ENCODE measurements at places on chromosomes 12 and 14.

GRCh38 chr12:96050139-96050538 is 14.8 kb upstream of the LTA4H start:
- no peak for DNase-seq

- DNase-seq: no peak
Measured at GRCh38 chr12:14225064-14225463, 140.4 kb upstream of the ATF7IP start.

GRCh38 chr14:91152499-91152898 is 38.6 kb downstream of the DGLUCY start:
- no peak for DNase-seq

GRCh38 chr14:94365624-94366023 is 22.8 kb downstream of the SERPINA1 start:
- DNase-seq: no peak

GRCh38 chr12:13373803-13374202 is 177.3 kb downstream of the EMP1 start:
- no peak for DNase-seq

DNA sequence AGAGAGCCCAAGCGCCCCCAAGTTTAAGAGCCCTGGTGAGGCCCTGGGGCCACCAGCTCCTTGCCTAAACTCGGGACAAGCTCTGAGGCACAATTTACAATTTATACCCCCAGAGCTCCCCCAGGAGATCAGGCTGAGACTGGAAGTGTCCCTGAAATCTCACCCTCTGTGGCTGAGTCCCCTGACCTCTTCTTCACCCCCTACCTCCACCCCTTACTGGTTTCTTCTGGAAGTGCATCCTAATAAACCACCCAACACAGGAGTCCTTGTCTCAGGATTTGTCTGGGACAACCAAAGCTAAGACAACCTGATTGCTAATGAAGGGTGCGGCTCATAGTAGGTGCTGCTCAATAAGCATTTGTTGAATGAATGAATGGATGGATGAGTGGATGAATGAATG is 206.4 kb downstream of the BCL11B start:
- no peak for DNase-seq

GRCh38 chr12:88416786-88417185 is 163.5 kb downstream of the KITLG start:
- no peak for DNase-seq

DNA sequence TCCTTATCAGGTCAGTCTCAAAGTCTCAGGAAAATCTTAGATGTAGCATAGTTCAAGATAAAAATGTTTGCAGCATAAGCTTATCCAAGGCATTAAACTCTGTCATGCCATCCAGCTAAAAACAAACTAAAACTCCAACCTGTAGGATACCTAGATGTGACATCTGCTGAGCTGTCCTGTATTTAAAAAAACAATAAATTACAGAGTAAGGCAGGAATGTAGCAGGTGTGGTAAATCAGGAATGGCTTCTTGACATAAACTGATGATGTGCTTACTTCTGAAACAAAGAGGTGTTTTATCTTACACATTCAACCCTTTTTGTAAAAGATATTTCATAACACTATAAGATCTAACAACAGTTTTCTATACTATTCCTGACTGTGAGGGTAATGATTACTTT is 30.6 kb upstream of the DLGAP5 start:
- DNase-seq: no peak

- no peak for DNase-seq
Measured at GRCh38 chr12:106583242-106584103, 669 bp downstream of the RFX4 start.

DNA sequence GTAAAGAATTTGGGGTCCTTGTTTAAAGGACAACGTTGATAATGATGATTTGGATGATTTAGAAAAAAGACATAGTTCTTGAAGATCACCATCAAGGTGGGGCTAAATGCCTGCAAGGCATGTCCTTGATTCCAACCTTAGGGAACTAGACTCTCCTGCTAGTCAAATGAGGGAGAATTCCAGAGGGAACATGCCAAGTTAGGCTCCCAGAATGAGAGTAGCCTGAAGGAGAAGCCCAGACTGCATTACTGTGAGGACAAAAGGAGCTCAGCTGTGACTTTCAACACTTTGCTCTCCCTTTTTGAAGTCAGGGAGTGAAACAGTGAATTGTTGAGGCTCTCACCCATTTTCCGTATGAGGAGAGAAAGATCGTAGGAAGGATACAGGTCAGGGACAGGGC is 95.2 kb upstream of the TBX3 start:
- no peak for DNase-seq

DNA sequence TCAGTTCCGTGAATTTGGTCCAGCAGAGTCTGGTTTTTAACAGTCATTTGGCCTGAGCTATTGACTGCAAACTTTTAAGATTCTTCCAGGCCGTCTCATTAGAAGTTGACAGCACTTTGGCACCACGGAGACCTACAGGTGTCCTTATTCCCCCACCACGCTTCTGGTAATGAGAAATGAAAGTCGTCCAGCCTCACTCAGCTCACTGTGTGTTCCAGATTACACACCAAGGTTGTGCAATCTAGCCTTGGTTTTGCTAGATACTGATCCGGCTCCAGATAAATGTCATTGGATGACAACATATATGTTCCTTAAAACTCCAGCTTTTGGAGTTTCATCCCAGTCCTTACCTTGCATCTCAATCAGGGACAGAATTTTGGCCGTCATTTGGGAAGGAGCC is 210.4 kb downstream of the CHST11 start:
- no peak for DNase-seq

GRCh38 chr14:23137192-23137812 is 18.2 kb upstream of the CEBPE start:
- DNase-seq: no peak

- DNase-seq: no peak
Measured at GRCh38 chr12:25438638-25439037, 114.4 kb downstream of the LMNTD1 start.

- DNase-seq: no peak
Measured at GRCh38 chr12:92075425-92075914, 70.2 kb downstream of the BTG1 start.

DNA sequence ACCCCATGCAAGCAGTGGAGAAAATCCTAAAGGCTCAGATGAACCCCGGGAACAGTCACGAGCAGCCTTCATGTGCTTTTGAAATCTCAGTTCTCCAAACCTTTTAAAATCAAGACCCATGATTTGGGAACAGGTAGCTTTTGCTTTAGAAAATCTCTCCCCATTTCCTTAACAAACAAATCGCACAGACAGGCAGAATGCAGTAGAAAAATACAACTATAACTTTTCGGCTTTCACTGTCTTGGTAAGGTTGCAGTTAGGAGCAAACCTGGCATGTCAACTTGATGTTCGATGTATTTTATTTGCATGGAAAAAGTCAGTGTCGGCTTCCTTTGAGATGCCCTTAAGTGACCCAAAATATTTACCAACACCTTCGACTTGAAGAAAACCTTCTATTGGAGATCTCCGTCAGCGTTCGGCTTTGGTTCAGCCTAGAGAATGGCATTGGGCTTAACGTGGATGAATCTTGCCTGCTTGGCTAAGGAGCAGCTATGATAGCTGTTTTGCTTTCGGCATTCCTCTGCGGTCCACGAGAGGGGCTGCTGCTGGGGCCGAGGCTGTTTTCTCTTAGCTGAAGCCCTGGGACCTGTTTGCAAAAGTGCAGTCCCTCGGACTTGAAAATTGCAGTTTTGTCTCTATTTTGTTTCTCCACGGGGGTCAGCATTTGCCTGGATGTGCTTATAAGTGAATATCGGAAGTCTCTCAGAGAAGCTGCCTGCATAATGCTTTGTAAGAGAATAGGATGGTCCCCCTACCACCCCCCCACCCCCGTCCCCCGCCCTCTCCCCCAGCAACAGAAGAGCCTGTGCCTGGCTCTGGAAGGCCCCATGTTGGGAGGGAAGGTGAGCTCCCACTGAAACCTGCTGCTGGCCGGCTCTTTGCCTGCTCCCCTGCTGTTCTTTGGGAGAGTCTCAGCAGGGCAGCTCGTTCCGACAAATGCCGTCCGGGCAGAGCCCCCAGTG is 122.8 kb downstream of the AACS start:
- no peak for DNase-seq

- DNase-seq: no peak
Measured at GRCh38 chr14:90060965-90061684, 669 bp upstream of the KCNK13 start.

DNA sequence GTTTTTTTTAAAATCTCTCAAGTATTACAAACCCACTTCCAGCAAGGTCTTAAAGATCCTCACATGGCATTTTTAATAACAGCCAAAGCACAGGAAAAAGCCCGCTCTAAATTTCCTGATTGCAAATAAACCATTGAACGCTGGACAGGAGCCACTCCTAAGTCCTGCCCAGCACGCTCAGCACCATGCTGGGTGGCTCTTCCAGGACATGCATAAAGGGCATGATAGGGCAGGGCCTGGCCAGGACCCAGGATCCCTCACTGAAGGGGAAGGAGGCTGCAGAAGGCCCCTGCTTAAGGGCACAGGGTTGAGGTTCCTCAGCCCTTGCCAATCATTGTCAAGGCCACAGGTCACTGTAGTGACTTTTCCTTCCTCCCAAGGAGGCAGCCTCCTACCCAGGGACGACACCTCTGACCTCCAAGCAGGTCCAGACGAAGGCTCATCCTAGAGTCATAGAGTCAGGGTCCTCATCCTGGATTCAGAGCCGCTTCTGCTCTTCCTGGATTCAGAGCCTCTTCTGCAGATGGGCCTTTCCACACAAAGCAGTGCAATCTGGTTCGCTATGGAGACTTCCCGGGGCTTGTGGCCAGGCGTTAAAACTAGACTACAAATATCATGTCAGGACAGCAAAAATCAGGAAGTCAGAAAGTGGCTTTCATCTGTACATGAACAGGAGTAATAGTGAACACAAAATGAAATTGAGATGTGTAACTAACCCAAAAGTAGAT is 123.8 kb downstream of the GCH1 start:
- no peak for DNase-seq

DNA sequence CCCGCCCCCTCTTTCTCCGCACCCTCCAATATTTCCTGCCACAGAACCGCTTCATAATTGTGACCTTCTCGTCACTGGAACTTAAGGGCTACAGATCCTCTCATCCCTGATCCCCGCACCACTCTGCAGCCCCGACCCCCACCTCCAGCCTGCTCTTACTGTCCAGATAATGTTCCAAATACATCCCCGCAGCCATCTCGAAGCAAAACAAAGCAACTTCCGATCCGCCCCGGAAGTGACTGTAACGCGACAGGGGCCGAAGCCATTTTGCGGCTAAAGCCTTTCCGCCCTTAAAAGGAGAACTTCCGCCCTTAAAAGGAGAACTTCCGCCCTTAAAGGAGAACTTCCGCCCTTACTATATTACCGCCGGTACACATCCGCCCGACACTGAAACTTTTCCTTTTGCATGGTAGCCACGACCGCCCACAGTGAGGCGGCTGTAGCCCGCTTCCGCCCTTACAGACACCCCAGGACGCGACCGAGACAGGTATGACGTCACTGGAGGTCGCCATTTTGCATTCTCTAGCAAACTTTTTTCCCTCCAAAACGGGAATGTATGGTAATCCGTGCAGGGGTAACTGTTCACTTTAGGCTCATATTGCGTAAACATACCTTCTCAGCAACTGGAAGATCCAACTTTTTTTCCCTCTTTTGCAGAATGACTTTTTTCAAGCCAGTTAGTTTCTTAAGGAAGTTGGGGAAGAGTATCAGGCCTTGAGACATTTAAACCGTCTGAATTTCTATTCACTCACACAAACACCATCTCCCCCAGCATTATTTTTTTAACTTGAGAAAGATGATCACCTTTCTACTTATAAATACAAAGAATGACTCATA is at the start of gene ING4:
Gene ING4 (minus strand): TSS at position 214 of the 837 bp plus-strand sequence. CDS start 18 bp downstream, at position 196.
- peak; percentile 74 for DNase-seq

DNA sequence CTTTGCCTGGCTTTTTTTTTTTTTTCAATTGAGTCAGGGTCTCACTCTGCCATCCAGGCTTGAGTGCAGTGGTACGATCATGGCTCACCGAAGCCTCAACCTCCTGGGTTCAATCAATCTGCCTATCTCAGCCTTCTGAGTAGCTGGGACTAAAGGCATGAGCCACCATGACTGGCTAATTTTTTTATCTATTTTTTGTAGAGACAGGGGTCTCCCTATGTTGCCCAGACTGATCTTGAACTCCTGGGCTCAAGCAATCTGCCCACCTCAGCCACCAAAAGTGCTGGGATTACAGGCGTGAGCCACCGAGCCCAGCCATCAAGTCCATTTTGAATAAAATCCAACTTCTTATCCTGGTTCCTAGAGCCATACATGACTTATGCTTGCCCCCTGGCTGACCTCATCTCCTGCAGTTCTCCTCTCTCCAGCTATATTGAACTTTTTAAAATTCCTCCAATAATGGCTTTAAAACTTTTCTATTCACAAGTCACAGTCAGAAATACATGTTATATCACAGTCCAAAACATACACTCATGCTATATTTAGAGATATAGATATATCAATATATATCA is 10.4 kb upstream of the RND1 start:
- no peak for DNase-seq

GRCh38 chr12:52401526-52401925 is 4.6 kb downstream of the KRT82 start:
- DNase-seq: no peak

DNA sequence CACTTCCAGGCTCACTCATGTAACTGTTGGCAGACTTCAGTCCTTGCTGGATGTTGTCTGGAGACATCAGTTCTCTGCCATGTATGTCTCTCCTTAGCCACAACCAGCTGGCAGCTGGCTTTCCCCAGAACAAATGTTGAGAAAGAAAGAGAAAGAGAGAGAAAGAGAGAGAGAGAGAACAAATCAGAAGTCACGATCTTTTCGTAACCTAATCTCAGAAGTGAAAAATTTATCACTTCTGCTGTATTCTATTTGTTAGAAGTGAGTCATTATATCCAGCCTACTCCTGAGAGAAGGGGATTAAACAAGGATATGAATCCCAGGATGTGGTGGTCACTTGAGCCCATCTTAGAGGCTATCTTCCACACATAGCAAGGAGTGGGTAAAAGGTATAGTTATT is 101.2 kb downstream of the BTG1 start:
- DNase-seq: no peak

- DNase-seq: no peak
Measured at GRCh38 chr12:89918172-89918846, 209.7 kb upstream of the ATP2B1 start.

DNA sequence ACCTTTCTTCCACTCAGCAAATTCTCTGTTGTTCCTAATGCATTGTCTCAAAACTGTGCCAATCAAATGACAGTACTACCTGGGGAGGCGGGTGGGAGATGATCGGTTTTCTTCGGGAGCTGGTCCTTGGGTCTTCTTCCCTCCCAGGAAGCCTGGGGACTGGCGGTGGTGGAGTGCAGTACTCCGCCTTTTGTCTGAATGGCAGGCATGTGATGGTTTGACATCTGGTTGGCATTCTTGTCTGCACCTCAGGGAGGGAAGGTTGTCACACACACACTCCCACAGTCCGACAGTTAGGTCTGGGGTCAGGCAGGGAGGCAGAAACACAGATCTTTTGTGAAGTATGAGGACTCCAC is 114.8 kb downstream of the SNAPC1 start:
- DNase-seq: no peak

- DNase-seq: no peak
Measured at GRCh38 chr12:6307529-6307928, 3.0 kb upstream of the PLEKHG6 start.

- no peak for DNase-seq
Measured at GRCh38 chr12:3603576-3603975, 112.6 kb downstream of the PRMT8 start.
